ENCODE measurements at places on chromosomes 1 and 21. TPM values are rescaled to one million over a fixed set of nuclear protein-coding genes. Genes with fewer than 3 reads are reported as not detected.

DNA sequence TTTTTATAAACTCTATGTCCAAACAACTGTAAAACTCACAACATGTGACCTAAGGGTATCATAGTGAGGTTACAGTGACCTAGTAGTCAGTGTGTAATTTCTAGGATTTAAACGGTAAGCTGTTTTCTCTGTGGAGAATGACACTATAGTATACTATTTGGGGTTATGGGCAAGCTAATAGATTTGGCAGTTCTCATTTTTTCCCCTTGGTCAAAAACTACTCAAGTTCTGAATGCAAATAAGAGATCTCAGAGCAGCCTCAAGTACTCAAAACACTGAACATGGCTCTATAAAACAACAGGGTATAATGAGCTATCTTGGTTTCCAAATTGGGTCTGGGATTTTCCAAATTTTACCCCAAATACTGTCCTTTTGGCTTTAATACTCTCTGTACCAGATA is 88.5 kb upstream of the HMCN1 start:
- DNase-seq: no peak

DNA sequence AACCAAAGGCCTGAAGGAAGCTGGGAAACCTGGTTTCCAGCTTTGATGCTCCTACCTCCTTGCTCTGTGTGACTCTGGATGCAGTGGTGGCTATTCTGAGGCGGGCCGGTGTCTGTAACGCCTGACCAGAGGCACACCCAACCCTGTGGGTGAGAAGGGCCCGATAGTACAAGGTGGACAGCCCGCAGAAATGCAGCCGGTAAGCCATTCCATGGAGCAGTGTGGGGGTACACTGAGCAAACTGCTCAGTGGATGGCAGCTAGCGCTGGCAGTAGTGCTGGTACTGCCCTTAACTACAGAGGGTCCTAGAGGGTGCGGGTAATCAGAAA is 36.0 kb downstream of the AHDC1 start:
- DNase-seq: no peak

The MIXL1 gene
- not detected for total RNA-seq

DNA sequence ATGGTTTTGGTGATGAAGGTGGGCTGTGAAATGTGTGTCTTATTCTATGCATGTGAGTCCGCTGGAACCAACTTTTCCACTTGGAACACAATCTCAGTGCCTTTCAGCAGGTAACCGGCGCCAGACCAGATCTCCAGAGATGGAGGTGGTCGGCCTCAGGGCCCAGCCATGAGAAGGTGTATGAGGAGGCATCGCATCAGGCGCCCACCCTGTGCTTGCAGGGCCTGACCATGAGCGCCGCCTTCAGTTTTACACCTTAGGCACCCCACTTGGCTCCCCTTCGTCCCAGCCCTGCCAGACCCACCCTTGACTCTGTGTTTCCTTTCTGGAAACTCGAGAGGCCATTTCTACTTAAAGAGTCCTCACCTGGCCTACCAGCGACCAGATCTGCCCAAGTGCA is 48.6 kb upstream of the ATF3 start:
- no peak for DNase-seq

GRCh38 chr1:212138457-212138856 is 102.9 kb downstream of the DTL start:
- peak; percentile 30 for DNase-seq

The KHDRBS1 gene
- total RNA-seq: 33.5 TPM

DNA sequence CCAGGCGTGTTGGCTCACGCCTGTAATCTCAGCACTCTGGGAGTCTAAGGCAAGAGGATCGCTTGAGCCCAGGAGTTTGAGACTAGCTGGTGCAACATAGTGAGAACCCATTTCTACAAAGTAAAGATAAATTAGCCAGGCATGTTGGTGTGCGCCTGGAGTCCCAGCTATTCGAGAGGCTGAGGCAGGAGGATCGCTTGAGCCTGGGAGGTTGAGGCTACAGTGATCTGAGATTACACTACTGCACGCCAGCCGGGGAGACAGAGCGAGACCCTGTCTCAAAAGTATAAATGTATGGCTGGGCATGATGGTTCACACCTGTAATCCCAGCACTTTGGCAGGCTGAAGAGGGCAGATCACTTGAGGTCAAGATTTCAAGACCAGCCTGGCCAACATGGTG is 51.5 kb upstream of the LBR start:
- DNase-seq: no peak

GRCh38 chr1:9286556-9286955 is 6.1 kb upstream of the SPSB1 start:
- DNase-seq: no peak

The CEP85 gene
- 7.7 TPM for total RNA-seq
